ENCODE measurements at places on chromosomes 4 and X.
A peak's percentile ranks its signal among the peaks of the same experiment; 100 is the strongest.

DNA sequence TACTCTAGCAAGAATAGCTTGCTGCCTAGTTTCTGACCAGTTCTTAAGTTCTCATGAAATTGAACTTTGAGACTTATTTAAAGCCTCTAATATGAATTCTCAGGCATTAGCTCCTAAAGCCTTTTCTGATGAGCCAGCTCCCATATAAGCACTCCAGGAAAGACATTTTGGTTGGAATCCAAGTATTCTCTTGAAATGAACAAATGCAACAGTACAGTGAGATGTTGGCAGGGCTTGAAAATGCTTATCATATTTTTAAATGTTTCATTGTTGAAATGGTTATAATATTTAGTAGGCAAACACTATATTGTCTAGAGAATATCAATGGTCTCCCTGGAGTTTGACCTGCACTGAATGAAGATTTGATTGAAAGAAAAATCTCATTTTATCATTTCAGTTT, 240.3 kb downstream of the ANK2 start:
- H3K4me3 ChIP-seq = no peak overlapping the region
- DNase-seq = no peak
- no peaks in the 10 kb centered on the region for H3K36me3 ChIP-seq
- H3K27me3 ChIP-seq = no peaks in the 10 kb centered on the region
- H3K27ac ChIP-seq = no peak overlapping the region
- H3K4me1 ChIP-seq = no peaks in the 10 kb centered on the region

GRCh38 chr4:25131926-25132325, 28.3 kb downstream of the SEPSECS start:
- peaks cover 43% of the 10 kb centered on the region for H3K36me3 ChIP-seq
- no peak for DNase-seq
- H3K4me3 ChIP-seq = no peak overlapping the region
- H3K4me1 ChIP-seq = no peaks in the 10 kb centered on the region
- H3K27ac ChIP-seq = no peak overlapping the region

- H3K27me3 ChIP-seq = no peaks in the 10 kb centered on the region
- H3K36me3 ChIP-seq = peaks cover 47% of the 10 kb centered on the region
- H3K4me1 ChIP-seq = peaks cover under 1% of the 10 kb centered on the region
- DNase-seq = no peak
Observed at GRCh38 chrX:47185241-47185640, 8.4 kb upstream of the UBA1 start.

- no peaks in the 10 kb centered on the region for H3K27me3 ChIP-seq
- no peak for DNase-seq
- no peaks in the 10 kb centered on the region for H3K4me1 ChIP-seq
- no peaks in the 10 kb centered on the region for H3K36me3 ChIP-seq
Observed at GRCh38 chrX:143095816-143096215, 70.1 kb downstream of the SPANXN4 start.

GRCh38 chr4:55393461-55394320, 2.1 kb upstream of the TMEM165 start:
- peaks cover 16% of the 10 kb centered on the region for H3K36me3 ChIP-seq
- no peak overlapping the region for H3K4me3 ChIP-seq
- H3K27ac ChIP-seq = peak overlapping the region; percentile 57
- H3K4me1 ChIP-seq = peaks cover 33% of the 10 kb centered on the region
- no peak for DNase-seq
- H3K27me3 ChIP-seq = no peaks in the 10 kb centered on the region
